ENCODE measurements at places on chromosomes 7 and 10.

GRCh38 chr10:35126062-35126529, 550 bp upstream of the CREM start:
- no peak for DNase-seq

DNA sequence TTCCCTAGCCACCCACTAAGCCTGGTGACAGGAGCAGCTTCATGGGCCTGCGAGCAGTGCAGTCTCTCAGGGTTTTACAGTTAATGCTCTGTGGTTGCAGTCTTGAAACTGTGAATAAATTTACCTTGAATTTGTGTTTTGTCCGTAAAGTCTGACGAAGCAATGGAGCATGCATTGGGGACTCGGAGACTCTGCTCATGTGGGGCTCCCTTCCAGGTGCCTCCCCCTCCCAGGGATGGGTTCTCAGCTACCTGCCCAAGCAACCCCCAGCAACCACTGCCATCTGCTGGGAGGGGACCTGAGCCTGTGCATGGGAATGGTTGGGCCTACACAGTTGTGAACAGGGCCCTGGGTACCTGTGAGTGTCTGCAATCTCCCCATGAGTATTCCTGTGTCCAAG, 36.3 kb upstream of the IKZF1 start:
- DNase-seq, result no peak

- DNase-seq, result peak; percentile 53
Measured at GRCh38 chr10:63437116-63437949, 28.4 kb downstream of the JMJD1C start.

- peak; percentile 85 for DNase-seq
Measured at GRCh38 chr10:10804998-10805740, 212.5 kb upstream of the CELF2 start.

DNA sequence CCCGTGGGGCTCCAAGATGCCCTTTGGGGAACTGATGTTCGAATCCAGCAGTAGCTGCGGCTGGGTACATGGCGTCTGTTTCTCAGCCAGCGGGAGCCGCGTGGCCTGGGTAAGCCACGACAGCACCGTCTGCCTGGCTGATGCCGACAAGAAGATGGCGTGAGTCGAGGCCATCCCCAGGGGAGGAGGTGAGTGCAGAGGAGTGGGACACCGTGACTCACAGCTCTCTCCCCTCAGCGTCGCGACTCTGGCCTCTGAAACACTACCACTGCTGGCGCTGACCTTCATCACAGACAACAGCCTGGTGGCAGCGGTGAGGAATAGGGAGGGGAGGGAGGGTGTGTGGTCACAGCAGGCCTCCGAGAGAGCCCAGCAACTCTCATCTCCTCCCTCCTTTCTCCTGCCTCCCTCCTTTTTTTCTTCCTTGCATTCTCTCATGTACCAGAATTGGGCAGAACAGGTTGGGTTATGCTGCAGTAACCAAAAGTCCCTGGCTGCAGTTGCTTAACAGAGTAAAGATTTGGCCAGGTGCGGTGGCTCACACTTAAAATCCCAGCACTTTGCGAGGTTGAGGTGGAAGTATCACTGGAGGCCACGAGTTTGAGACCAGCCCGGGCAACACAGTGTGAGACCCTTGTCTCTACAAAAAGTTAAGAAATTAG, 16.5 kb downstream of the ARPC1B start:
- DNase-seq, result no peak

- DNase-seq, result no peak
Measured at GRCh38 chr7:151830121-151830830, 46.6 kb downstream of the PRKAG2 start.

- no peak for DNase-seq
Measured at GRCh38 chr7:17033245-17033644, 151.5 kb upstream of the AGR3 start.

DNA sequence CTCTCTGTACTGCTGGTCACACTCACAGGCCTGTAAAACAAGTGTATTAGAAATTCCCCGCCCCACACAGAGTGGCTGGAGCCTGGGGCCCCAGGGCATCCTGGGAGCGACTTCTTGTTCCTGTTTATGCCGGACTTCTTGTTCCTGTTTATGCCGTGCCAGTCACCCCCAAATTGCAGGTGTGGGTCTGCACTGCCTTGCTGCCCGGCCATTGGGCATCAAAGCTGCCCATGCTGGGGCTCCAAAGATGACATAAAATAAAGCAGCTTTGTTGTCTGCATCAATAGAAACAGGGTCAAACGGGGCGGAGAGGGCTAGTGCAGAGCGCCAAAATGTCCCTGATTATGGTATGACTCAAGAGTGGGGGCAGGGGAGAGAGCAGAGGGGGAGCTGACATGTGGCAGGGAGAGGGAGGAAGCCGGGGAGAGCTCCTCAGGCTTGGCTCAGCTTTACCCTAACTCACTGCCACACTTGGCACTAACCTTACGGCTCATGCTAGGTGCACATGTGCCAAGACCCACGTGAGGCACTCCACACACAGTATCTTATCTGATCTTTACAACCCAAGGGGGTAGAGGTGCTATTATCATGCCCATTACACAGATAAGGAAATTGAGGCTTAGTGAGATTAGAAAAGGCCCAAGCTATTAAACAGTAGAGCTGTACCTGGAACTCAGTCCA, 98.4 kb downstream of the PIP4K2A start:
- no peak for DNase-seq

DNA sequence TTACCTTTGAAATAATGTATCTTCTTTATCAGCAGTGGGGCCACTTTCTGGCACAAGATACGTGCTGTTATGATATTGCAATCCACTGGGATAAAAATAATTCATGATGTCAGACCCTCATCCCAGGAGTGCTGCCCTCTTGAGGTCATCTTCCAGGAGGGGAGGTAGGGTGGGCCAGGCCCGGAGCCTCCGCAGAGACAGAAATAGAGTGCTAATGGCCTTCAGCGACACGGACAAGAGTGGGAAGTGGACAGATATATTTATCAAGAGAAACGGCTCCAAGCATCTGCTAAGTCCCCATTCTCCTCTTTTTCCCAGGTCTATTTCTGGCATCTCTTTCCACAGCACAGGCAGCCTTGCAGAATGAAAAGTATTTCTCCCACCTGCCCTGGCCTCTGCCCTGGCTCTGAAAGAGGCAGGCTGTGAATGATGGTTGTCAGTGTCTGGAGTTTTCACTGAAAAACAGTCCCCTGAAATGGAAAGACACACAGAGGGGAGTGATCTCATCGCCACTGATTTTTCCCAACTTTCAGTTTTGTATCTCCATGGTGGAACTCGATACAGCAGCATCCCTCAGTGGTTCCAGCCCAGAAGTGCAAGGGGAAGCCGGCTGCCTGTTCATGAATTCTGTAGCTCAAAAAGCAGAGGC, 251.7 kb upstream of the MYO3A start:
- no peak for DNase-seq

All from epithelial cell of esophagus (primary cell).